ENCODE measurements at places on chromosomes 2 and 18.

- DNase-seq: peak; percentile 86
Measured at GRCh38 chr2:201235860-201236811, 24.2 kb upstream of the CASP8 start.

DNA sequence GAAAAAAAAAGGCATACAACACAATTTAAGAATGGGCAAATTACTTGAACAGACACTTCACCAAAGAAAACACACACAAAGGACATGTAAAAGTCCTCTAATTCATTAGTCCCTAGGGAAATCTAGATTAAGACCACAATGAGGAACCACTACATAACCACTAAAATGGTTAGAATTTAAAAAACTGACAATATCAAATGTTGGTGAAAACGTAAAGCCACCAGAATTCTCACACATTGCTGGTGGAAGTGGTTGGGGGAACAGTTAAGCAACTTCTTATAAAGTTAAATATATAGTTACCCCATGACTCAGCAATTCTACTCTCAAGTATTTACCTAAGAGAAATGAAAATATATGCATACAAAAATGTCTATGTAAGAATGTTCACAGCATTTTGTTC lies 11.8 kb downstream of the RTN4 start:
- DNase-seq: no peak

- no peak for DNase-seq
Measured at GRCh38 chr2:221446140-221446539, 126.0 kb downstream of the EPHA4 start.

GRCh38 chr2:6384341-6384740 lies 481.4 kb downstream of the CMPK2 start:
- no peak for DNase-seq

DNA sequence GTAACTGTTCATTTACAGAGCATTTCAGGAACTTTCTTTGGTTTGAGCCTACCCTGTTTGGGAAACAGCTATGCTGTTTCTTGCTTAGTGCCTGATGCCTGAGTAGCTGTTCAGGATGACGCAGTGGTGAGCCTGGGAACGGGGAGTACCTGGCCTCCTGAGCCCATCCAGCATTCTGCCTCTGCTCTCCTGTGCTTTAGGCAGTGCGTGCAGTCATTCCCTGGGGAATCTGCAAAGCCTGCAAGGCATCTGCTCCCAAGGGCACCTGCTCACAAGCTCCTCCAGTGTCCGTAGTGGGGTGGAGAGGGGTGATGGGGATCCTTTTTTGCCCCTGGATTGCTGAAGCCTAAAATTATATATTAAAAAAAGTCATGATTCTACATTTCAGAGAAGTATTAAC lies 68.8 kb downstream of the RAPGEF4 start:
- DNase-seq: no peak

DNA sequence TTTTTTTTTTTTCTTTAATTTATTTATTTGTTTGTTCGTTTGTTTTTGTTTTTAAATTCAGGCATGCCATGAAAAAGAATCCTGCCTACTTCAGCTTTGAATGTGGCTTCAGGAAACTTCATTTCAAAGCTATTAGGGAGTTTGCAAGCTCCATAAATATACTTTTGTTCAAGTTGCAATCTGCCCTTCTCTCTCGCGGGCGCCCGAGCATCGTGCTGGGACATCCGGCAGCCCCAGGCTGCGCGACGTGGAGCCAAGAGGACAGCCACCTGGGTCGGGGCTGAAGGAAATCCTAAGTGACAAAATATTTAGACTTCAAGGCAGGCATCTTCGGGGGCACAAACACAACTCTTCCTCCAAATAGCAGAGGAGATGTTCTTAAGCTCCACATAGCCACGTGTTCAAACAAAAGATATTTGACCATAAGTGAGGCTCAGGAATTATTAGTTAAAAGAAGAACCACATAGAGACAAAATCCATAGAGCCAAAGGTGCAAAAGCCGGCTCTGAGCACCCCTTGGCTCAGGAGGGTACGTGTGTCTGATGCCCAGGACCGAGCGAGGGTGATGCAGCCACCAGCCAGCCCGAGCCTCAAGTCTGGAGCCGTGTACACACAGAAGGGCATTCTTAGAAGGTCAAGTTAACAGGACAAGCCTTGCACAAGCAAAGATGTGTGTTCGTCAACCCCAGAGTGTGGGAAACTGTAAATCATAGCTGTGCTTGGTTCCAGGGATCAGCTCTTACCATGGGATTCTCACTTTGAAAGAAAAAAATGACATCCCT lies 256.5 kb upstream of the SALL3 start:
- DNase-seq: no peak

DNA sequence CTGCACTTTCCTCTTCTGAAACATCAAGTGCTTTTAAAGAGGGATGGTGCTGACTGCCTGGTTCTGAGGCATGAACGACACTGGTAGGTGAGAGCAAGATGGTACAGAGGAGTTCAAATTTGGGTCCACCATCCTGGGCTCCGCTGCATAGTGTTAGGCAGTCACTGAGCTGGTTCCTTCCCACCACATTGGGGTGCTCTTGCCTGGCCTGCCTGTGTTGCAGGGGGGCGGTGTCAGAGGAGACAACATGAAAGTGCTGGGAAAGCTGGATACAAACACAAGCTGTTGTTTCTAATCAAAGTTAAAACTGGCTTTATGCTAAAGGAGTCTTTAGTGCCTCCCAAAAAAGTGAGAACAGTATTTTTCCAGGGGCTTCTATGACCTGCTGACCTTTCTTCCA lies 258.1 kb downstream of the GBX2 start:
- no peak for DNase-seq

- DNase-seq: no peak
Measured at GRCh38 chr18:45551142-45551815, 64.0 kb upstream of the SLC14A2 start.

DNA sequence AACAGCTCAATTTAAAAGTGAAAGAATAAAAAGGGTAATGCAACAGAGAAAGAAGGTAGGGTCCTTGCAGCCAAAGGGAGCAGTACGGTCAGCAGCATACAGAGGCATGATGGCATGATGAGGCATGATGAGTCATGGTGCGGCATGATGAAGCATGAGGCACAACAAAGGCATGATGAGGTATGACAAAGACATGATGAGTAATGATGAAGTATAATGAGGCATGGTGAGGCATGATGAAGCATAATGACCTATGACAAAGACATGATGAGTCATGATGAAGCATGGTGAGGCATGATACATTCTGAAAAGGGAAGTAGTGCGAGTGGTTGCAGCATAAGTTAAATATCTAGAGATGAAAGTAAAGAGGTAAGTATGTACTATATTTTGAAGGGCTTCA lies 673.2 kb downstream of the TMEM182 start:
- DNase-seq: peak; percentile 14

DNA sequence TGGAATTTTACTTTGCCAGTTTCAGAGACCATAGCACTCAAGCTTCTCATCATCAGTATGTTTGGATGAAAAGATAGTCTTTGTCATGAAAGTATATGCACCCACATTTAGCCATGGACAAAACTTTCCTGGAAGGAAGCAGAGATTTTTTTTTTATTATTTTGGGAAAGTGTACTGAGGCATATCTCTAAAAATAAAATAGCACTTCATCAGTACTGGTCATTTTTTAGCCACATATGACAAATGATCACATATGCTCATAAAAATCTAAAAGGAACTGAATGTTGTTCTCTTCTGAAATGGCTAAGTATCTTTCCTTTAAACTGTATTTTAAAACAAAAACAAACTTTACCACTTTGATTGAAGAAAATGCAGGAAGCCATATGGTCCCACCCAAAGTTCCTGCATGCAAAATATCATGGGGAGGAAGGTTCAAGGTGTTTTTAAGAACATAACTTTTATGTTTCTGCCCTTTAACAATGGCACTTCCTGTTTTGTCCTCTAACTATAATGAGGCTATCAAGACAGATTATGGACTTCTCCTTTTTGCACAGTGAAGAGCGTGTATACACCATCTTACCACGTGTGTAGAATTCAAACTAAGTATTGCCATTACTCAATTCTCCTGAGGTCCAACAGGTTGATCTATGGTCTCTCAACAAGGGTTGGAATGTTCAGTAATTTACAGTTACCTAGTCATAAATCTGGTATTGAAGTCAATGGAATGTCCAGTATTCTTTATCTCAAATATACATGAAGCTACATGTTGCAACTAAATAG lies 77.1 kb upstream of the SLC39A10 start:
- DNase-seq: no peak

GRCh38 chr2:139790807-139791752 lies 1010.9 kb upstream of the NXPH2 start:
- DNase-seq: peak; percentile 66

- DNase-seq: no peak
Measured at GRCh38 chr2:238122287-238123217, 15.9 kb upstream of the KLHL30 start.

GRCh38 chr2:215619022-215619958 lies 183.4 kb upstream of the FN1 start:
- DNase-seq: peak; percentile 34

DNA sequence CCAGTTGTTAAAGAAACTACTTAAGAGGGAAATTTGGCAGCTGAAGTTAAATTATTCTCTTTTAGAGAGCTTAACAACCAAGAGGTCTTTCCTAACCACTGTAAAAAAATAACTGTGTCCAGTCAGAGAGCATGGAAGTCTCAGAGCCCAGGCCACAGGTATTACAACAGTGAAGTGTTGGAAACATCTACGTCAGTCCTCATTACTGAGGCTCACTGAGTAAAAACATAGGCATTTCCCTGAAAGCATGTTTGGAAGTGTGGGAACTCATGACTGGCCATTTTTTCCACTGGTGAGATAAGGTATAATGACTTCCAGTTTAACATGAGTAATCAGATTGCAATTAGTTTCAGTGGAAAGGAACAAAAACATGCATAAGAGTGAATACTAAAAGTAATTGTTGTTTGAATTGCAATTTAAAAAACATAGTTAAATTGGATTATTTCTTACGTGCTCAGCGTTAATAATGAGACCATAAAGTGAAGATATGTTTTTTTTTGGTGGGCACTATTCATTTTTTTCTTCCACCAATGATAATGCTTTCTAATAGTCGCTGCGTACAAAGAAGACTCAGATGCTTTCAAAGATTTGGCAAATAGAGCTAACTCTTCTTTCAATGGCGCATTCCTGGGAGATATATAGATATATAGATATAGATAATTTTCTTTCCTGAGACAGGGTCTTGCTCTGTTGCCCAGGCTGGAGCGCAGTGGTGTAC lies 60.8 kb downstream of the EFEMP1 start:
- DNase-seq: peak; percentile 99

GRCh38 chr2:7133521-7133920 lies 216.3 kb downstream of the RNF144A start:
- no peak for DNase-seq

DNA sequence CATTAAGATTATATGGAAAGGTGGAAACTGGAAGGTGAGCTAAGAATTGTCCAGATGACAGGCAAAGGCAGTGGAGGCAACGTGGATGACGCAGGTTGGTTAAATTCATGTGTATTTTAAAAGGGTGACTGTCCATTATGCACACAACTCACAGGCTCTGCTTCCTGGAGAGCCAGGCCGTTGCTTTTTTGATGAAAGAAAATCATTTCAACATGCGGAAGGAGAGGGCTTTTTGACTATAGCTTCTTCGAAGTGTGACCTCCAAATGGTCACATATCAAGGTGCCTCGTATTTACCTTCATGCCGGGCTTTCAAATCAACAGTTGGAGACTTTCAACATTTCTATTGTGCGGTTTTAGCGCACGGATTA lies 126.7 kb downstream of the MYCN start:
- no peak for DNase-seq

- peak; percentile 8 for DNase-seq
Measured at GRCh38 chr2:178066890-178067669, 5.5 kb downstream of the PDE11A start.

DNA sequence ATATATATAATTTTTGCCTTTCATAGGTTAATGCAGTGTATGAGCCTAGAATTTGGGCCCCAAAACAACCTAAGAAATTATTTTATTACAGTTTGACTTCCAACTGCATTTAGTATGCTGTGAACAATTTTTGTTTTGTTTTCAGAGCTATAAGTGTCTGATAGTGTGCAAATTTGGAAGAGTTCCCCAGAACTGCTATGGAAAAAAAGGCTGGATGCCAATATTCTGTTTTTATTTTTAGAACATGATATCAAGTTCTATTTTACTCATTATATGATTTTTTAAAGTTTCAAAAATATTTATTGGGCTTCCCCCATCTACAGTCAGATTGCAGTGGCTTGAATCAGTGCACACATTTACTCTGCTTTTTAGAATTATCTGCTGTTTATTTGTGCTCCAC lies 42.6 kb downstream of the MRPS9 start:
- DNase-seq: no peak

DNA sequence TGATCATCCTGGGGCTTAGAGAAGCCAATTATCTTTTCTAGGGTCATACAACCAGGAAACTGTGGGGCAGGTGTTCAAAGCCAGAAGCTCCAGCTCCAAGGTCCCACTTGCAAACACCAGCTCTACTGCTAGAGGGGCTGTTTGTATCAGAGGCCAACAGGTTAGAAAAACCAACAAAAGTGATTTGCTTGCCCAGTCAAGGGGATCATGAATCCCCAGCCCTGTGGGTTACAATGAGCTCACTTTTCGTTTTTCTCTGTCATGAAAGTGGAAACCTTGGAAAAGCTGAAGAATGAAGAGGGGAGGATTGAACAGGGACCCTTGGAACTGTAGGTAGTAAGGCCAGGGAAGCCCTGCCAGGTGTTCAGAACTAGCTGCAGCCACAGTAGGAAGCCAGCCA lies 119.2 kb downstream of the SPP2 start:
- no peak for DNase-seq

DNA sequence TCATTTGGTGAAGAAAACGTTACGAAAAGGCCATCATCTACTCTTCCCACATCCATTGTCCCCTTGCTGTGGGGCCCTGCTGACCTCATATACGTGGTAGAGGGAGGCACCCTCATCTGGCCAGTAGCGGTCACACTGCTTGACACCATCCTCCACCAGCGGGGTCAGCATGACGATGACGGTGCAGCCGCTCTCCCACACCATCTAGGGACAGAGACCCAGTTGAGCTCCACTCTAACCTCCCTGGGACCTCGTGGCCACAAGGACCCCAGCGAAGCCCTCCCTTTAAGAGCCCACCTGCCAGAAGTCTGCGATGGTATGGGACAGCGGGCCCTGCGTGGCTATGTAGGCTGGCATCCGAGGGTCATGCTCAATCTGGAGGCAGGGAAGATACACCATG lies 13.1 kb downstream of the PTPRN start:
- no peak for DNase-seq

GRCh38 chr18:51610481-51610880 lies 413.0 kb upstream of the MEX3C start:
- no peak for DNase-seq
